Cortex of kidney (tissue), 1 donor: ENCODE measurements at places on chromosomes 5 and 9.

GRCh38 chr9:89996773-89997172 is 392.0 kb downstream of the GADD45G start:
- no peak for DNase-seq

DNA sequence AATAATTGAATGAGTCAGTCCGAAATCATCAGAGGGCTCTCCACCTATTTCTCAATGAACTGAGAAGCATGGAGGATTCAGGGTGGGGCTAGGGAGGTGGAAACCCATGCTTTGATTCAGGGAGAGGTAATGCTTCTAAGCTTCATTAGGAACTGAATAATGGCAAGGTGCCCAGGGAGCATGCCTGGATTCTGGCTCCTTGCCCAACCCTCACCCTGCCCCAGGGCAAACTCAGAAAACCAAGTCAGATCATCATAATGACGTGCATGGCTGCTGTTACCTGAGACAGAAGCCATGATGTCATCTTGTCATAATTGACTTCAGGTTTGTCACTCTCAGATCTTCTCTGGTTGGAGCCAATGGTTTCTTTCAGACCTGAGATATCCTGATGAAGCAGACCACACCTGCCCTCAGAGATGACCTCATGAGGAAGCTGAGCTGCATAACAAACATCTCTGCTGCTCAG is 199.6 kb downstream of the SYK start:
- no peak for DNase-seq

DNA sequence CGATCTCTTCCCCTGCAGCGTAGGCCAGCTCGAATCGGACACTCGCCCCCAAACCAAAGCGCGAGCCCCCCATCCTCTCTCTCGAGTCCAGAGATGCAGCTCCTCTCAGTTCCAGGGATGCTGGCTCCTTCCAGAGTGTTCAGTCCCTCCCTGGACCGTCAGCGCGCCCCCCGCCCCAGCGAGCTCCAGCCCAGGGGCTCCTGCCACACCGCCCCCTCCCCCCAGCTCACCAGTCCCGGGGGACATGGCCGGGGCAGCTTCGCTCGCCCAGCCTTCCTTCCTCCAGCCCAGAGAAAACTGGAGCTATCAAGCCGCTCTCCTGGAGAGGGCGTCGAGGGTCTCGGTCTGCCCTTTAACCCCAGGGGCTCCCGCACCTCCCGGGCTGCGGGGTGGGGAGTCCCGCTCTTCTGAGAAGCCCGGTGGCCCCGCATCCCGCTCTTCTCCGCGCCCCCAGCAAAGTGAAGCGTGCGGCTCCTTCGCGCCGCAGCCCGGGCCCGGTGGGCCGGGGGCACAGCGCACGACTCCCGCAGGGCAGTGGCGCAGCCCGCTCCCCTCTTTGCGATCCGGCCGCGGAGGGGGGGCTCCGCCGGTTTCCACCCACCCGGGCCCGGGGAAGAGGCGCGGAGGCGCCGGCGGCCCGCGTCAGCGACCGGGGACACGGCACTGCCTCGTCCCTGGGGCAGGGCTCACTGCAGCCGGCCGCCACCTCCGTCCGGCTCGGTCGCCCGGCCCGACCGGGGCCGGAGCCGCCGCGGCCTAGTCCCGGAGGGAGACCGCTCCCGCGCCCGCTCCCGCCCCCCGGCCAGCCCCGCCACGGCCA is 587 bp downstream of the MIER3 start:
- DNase-seq = no peak

- no peak for DNase-seq
These were observed 80.7 kb downstream of the GRIA1 start for GRCh38 chr5:153571162-153571561.

- no peak for DNase-seq
These were observed 170.3 kb upstream of the RAD23B start for GRCh38 chr9:107112707-107113243.

DNA sequence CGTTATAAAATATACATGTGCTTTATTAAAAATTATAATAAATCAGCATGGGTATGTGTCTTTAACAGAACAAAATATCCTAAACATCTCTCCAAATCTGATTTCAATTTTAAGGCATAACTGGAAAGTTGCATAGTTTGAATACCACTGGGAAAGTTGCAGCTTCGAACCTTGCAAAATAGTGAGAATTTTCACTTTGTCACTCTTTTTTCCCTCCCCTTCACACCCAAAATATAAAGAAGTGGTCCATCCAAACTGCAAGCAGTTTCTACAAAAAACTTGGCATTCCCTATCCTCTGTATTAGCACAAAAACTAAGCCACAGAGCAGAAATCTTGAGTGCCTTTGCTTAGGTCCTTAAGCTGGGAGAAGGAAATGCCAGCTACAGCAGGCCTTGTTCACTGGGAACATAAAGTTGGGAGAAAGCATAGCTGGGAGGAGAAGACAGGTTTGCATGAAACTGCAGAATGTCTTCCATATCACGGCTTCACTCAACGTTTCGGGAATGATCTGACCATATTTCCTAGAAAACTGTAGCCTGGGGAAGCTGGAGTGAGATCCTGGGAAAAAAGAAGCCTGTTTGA is 400.3 kb downstream of the EBF1 start:
- DNase-seq = no peak

GRCh38 chr9:1490341-1491232 is 440.4 kb downstream of the DMRT2 start:
- no peak for DNase-seq

DNA sequence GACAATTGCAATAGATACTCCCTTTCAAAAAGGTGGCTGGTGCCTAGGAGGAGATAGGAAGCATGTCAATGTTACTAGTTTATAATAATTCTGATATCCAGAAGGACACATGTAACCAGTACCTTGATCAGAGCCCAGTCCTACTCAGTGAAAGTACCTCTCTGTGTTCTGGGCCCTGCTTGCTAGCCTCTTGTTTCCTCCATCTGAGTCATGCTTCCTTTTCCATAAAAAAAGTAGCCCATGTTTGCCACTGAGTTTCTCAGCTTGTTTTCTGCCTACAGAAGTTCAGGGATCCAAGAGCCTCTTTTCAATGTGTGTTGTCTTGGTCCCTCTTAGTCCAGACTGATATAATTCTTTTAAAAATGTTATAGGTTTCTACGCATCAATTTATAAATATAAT is 149.0 kb downstream of the SSBP2 start:
- no peak for DNase-seq

- no peak for DNase-seq
These were observed 9.5 kb downstream of the KCNV2 start for GRCh38 chr9:2726650-2727340.

- DNase-seq = no peak
These were observed 143.9 kb upstream of the MOCS2 start for GRCh38 chr5:53253421-53253871.
